ENCODE measurements at places on chromosomes 5 and 9.
A peak's percentile ranks its signal among the peaks of the same experiment; 100 is the strongest.

GRCh38 chr5:33491941-33492340 lies 51.2 kb downstream of the TARS1 start:
- no peak for DNase-seq

DNA sequence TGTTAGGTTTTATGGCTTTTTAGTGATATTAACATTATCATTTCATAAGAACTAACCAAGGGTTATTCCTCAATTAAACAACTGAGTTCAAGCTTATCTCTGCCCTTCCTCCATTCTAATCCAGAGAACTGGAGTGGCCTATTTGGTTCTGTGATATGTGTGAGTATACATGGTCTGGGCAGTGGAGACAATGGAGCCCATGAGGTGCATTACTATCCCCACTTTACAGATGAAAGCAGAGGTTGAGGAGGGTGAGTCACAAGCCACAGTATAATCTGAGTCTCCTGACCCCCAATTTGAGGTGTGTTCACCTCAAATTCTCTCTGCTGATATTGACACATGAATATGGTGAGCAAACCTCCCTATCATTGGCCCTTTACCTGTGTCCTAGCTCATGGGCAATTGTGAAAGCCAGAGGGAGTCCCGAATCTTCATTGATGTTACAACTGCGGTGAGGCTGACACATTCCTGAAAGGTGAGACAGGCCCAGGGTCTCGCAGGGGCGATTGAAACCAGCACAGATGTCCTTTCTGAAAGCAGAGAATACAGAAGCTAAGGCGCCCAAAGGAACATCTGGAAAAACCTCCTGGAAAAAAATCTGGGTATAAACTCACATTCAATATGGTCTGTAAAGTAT lies 217.2 kb downstream of the TARS1 start:
- DNase-seq = no peak

- DNase-seq = peak; percentile 55
These were observed 119.8 kb upstream of the TBC1D2 start for GRCh38 chr9:98375138-98375726.

DNA sequence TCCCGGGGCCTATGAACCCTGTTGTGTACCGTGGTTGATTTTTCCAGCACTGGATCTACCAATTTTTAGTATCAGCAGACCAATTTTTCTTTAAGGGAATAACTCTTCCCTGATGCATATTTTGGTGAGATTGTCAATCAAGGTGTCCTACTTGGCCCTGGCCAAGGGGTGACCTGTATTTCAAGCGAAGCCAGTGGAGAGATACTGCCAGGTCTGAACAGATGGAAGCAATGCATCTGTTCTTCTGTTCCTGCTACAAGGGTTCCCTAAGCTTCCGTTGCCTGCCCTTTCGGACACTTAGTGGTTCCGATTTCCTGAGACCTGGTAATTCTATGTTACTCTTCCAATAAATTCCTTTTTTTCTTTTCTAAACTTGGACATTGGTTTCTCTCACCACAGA lies 37.3 kb downstream of the ADAM19 start:
- no peak for DNase-seq

DNA sequence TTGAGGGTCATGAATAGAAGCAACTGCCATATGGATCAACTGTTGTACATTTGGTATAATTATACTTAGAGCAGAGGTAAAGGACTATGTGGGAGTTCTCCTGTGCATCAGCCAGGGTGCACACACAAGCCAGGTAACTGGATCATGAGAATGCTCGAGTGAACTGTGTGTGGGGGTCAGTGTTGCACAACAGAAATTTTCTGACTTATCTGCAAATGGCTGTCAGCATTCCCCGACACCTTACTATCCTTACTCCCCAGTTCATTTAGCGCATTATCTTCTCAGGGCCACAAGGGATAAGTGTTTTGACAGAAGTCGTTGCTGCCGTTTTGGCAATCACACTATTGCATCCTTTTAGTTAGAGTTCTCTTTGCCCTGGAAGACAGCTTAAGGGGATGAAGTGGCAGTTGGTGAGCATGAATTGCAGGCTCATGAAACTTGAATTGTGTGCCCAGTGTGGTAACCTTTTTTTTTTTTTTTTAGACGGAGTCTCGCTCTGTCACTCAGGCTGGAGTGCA lies 1.7 kb downstream of the CANX start:
- peak; percentile 25 for DNase-seq

DNA sequence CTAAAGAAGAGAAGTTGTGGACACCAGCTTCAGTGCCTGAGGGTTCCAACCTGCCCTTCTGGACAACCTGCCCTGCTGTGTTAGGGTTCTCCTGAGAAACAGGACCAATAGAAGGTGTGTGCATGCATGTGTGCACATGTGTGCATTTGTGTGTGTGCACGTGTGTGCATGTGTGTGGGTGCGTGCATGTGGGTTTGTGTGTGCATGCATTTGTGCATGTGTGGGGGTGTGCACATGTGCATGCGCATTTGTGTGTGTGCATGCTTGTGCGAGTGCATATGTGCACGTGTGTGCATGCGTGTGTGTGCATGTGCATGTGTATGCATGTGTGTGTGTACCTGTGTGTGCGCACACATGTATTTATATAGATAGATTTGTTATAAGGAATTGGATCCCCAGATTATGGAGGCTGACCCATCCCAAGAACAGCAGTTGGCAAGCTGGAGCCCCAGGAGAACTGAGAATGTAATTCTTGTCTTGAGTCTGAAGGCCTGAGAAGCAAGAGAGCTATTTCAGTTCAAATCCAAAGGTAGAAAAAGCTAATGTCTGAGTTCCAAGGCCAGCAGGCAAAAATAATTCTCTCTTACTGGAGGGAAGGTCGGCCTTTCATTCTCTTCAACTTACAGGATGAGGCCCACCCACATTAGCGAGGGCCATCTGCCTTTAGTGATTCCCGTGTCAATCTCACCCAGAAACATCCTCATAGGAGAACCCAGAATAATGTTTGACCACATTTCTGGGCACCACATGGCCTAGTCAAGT lies 62.9 kb upstream of the SYNPO start:
- no peak for DNase-seq

GRCh38 chr5:2128686-2129355 lies 246.1 kb upstream of the IRX4 start:
- DNase-seq = no peak

DNA sequence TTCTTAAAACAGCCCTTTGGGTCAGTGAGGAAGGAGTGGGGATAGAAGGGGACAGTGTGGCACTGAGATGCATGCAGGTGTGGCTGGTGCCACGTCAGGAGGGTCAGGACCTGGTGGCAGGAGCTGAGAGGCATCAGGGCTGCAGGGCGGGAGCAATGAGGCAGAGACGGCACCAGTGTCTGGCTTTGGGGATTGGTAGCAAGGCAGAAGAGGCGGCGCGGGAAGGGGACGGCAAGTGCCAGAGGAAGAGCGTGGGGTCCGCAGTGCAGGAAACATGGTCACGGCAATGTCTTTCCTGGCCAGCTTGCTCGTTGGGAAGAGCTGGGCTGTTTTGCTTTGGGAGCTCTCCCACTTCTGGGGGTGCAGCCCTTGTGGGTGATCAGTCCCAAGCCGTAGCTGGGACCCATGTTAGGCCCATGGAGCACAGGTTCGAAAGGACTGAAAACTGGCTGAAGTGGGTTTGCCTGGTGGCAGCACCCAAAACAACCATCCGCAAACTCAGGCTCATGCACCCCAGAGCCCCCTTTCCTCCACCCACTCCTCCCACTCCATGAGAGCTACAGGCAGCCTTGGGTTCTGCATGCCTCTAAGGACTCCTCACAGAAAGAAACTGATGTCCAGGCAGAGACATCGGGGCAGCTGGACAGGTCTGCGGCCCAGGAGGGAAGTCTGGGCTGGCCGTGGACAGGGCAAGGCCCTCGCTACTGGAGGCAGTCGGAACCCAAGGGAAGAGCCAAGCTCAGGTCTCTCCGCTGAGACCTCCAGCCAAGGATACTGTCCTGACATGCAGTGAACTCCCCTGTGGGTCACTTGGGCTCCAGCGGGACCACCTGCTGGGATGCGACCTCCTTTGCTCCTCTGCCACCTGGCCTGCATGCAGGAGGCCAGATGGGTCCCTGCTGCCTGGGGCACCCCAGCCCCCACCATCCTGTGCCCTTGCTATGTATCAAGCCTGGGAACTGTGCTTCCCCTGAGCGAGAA lies 104.4 kb downstream of the ZNF354C start:
- no peak for DNase-seq

DNA sequence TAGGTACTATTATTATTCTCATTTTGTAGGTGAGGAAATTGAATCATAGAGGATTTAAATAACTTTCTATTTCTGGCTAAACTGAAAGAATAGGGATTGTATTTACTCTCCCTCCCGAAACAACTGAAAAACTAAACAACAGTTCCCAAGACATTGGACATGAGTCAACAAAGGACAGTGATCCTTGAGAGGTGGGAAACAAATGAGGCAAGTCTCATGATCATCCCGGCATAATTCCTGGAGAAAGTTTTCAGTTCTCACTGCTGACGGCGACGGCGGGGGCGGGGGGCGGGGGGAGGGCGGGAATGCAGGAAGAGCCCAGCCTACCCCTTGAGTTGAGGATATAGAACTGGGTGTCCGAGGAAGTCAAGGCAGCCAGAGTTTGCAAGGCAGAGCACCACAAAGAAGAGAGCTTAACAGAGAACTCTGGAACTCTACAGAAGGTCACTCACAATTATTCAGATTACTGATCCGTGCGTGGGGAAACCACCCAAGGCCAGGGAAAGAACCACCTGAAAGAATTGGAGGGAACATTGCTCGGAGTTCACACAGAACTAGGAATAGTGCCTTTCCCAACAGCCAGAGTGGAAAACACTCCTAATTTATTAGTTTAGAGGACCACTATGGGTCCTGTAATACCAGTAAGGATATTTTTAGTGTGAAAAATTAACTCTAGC lies 27.4 kb upstream of the WHRN start:
- no peak for DNase-seq

DNA sequence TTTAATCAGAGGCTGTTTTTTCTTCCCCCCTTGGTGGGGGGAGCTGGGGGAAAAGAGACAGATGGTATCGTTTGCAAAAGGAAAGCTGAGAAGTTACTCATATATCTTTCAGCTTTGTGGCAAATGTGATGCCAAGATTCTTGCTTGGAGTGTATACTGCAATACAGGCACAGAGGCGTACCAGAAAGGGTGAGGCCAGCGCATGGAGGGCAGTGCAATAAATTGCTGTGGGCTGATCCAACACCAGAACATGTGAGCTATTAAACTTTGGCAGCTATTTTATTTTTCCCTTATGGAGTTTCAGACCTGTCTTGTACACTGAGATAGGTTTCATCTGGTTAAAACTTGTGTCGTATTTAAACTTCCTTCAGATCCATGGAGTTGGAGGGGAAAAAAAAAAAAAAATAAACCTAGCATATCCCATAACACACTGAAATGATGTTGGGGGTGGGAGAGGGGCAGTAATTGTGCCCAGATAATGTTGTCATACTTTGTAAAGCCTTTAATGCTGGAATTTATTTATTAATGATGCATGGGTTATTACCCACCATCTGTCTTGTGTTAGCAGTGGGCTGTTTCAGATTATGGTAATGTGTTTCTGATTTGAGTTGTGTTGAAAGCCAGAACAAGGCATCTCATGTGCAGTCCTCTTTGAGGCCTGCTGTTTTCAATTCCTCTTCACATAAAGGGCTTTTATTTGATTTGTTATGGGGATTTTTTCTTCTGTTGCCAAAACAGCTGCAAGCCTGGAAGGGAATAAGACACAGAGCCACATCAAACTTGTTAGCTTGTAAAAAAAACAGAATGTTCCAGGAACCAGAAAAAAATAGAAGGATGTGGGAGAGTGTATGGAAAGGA lies 891.3 kb downstream of the TLE1 start:
- peak; percentile 4 for DNase-seq

DNA sequence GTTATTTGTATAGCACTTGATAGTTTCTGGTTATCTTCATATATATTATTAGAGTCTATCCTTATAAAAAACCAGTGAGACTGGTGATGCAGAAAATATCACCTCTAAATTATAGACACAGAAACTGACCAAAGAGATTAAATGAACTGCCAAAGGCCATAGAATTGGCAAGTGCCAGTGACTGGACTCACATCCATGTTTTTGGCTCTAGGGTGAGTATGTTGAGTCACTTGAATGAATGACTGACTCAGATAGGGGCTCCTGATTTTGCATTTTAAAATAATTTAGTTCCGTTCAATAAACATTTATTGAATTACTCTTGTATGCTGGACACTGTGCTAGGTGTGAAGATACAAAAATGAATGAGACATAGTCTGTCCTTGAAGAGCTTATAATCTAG lies 70.7 kb downstream of the NR2F1 start:
- no peak for DNase-seq

All from cardiac muscle cell (in vitro differentiated cells and primary cell).